Right atrium auricular region (tissue), 2 donors: ENCODE measurements at places on chromosomes 3 and 15. TPM values are rescaled to one million over a fixed set of nuclear protein-coding genes. Genes with fewer than 3 reads are reported as not detected.

The FANCD2OS gene
- not detected for total RNA-seq

The GABRA5 gene
- total RNA-seq, result 0.59 TPM

The ASB7 gene
- 6.2 TPM for total RNA-seq

The ARPP21 gene
- not detected for total RNA-seq

The TRPM1 gene
- not detected for total RNA-seq

- H3K36me3 ChIP-seq, result no peaks in the 10 kb centered on the region
- no peaks in the 10 kb centered on the region for H3K4me1 ChIP-seq
- no peak overlapping the region for H3K4me3 ChIP-seq
- DNase-seq, result no peak
These were observed 480.7 kb upstream of the ADAMTS9 start for GRCh38 chr3:65168547-65168946.

GRCh38 chr3:107683447-107683846 lies 160.7 kb downstream of the BBX start:
- peaks cover 47% of the 10 kb centered on the region for H3K4me1 ChIP-seq
- DNase-seq, result no peak

GRCh38 chr3:178671791-178672190 lies 135.6 kb downstream of the KCNMB2 start:
- no peak overlapping the region for H3K4me3 ChIP-seq
- no peaks in the 10 kb centered on the region for H3K36me3 ChIP-seq
- no peaks in the 10 kb centered on the region for H3K4me1 ChIP-seq

GRCh38 chr3:29697989-29698388 lies 417.1 kb downstream of the RBMS3 start:
- DNase-seq, result no peak
- no peak overlapping the region for H3K4me3 ChIP-seq
- H3K27ac ChIP-seq, result no peak overlapping the region
- H3K4me1 ChIP-seq, result peaks cover 39% of the 10 kb centered on the region
- H3K27me3 ChIP-seq, result no peaks in the 10 kb centered on the region

DNA sequence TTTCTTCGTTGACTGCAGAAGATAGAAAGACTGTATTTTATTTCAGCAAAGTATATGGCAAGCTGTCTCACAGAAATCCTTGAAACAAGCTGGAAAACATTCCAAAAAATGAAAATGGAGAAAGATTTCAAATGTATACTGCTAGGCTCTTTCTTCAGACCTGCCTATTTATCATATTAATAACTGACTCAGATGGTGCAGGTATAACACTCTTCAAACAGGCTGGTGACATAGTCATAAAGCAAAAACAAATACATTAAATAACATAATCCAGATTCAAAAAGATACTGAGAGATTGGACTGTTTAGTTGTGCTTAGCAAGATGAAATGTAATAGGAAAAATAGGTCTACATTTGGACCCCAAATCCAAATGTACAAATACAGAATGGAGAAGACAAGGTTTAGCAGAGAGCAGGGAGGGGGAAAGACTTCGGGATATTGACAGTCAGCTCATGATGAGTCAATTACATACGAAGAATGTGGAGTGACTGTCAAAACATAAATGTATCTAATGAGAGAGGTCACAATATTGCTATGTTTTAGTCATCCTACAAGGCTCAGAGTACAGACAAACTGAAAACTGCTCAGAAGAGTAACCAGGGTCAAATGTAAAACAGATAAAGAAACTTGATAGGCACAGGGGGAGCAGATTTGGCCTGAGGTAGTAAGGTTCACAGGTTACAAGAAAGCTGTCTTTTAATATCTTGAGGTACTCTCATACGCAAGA lies 88.7 kb downstream of the DMXL2 start:
- no peaks in the 10 kb centered on the region for H3K4me1 ChIP-seq
- H3K36me3 ChIP-seq, result peaks cover 7% of the 10 kb centered on the region
- H3K27me3 ChIP-seq, result no peaks in the 10 kb centered on the region
- no peak for DNase-seq

DNA sequence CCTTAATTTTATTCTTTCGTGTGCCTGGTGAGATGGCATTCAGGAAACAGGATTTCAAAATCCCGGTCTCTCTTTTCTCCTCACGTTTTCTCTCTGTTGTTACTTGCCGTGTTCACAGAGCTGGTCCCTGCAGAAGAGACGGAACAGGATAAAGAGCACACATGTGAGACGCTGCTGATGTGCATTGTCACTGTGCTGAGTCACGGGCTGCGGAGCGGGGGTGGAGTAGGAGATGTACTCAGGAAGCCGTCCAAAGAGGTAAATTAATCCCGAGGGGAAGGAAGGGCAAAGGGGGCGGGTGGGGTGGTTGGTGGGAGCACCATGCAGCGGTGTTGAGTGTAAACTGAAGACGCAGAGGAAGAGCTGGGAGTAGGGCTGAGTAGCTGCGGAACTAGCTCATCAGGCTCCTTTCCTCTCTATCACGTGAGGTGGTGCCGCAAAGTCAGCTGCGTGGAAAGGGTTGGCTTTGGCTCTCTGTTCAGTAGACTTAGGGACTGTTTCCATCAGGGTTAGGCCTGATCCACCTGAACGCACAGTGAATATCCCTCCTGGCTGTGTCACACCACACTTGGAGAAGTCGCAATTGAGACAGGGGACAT lies 164.8 kb upstream of the BHLHE40 start:
- no peaks in the 10 kb centered on the region for H3K4me1 ChIP-seq
- H3K36me3 ChIP-seq, result peaks cover 66% of the 10 kb centered on the region
- H3K27me3 ChIP-seq, result no peaks in the 10 kb centered on the region
- peak; percentile 66 for DNase-seq
- H3K27ac ChIP-seq, result no peak overlapping the region
- H3K4me3 ChIP-seq, result no peak overlapping the region

GRCh38 chr15:50016951-50017350 lies 102.1 kb downstream of the ATP8B4 start:
- no peak for DNase-seq
- H3K27me3 ChIP-seq, result no peaks in the 10 kb centered on the region
- no peaks in the 10 kb centered on the region for H3K36me3 ChIP-seq

DNA sequence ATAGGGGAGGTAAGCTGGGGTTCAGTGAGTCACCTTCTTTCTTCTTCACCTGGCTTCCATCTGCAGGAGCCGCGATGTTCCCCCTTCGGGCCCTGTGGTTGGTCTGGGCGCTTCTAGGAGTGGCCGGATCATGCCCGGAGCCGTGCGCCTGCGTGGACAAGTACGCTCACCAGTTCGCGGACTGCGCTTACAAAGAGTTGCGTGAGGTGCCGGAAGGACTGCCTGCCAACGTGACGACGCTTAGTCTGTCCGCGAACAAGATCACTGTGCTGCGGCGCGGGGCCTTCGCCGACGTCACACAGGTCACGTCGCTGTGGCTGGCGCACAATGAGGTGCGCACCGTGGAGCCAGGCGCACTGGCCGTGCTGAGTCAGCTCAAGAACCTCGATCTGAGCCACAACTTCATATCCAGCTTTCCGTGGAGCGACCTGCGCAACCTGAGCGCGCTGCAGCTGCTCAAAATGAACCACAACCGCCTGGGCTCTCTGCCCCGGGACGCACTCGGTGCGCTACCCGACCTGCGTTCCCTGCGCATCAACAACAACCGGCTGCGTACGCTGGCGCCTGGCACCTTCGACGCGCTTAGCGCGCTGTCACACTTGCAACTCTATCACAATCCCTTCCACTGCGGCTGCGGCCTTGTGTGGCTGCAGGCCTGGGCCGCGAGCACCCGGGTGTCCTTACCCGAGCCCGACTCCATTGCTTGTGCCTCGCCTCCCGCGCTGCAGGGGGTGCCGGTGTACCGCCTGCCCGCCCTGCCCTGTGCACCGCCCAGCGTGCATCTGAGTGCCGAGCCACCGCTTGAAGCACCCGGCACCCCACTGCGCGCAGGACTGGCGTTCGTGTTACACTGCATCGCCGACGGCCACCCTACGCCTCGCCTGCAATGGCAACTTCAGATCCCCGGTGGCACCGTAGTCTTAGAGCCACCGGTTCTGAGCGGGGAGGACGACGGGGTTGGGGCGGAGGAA lies 2.6 kb downstream of the ISLR2 start:
- H3K27me3 ChIP-seq, result peaks cover 31% of the 10 kb centered on the region
- H3K4me1 ChIP-seq, result peaks cover 81% of the 10 kb centered on the region
- no peak overlapping the region for H3K27ac ChIP-seq
- H3K4me3 ChIP-seq, result no peak overlapping the region
- H3K36me3 ChIP-seq, result no peaks in the 10 kb centered on the region

GRCh38 chr3:37640636-37641375 lies 220.9 kb upstream of the CTDSPL start:
- no peaks in the 10 kb centered on the region for H3K4me1 ChIP-seq
- no peaks in the 10 kb centered on the region for H3K36me3 ChIP-seq
- H3K27ac ChIP-seq, result no peak overlapping the region
- H3K4me3 ChIP-seq, result no peak overlapping the region
- no peaks in the 10 kb centered on the region for H3K27me3 ChIP-seq

DNA sequence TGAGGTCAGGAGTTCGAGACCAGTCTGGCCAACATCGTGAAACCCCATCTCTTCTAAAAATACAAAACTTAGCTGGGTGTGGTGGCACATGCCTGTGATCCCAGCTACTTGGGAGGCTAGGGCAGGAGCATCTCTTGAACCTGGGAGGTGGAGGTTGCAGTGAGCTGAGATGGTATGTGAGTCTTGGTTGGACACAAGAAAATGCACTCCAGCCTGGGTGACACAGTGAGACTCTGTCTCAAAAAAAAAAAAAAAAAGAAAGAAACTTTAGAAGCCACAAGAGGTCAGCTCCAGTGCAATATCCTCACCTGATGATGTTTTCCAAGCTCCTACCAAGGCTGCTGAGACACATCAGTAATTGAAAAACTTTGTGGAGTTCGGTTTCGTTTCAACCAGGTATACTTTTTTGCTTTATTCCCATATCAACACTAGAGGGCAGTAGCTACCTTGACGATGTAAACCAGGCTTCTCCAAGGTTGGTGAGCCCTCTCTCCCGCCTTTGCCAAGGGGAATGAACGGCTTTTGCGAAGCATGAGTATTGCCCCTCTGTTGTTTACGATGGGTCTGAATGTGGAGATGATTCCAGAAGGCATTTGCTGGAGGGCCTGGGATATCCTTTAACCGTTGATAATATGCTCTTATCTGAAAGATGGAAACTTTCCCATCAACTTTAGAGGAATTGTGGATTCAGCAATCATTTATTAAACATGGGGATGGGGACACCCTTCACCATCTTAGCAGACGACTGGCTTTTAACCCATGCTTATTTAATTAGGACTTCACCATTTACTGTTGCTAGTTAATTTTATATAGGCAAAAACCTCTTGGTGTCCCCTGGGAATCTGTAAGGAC lies 202.8 kb downstream of the SV2B start:
- DNase-seq, result no peak
- no peak overlapping the region for H3K27ac ChIP-seq
- no peak overlapping the region for H3K4me3 ChIP-seq
- H3K4me1 ChIP-seq, result no peaks in the 10 kb centered on the region
- H3K36me3 ChIP-seq, result no peaks in the 10 kb centered on the region

DNA sequence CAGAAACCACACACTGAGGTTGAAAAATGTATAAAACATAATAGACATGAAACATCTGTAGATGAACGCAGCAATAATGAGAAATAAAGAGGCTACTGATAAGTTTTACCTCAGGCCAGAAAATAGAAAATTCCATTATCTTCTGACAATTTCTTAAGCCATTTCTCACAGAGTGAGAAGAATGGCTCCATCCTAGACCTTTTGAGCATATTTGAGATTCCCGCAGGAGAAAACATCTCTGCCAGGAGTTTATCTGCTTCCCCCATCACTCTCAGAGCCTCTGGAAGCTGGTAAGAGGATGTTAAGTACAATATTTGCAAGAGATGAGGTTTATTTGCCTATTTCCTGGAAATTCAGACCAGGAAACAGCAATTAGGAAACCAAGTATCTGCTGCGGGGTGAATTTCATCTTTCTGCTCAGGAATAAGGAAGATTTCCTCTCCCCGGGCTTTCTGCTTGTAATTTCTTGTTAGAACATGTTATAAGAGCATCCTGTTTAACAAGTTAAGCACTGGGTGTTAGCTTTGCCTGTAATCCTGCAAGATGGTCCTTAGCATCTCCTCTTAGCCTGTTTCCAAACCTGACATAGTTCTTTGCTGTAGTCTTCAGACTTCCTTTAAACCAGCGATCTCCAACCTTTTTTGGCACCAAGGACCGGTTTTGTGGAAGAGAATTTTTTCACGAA lies 54.8 kb downstream of the ATP13A4 start:
- no peak overlapping the region for H3K27ac ChIP-seq
- no peaks in the 10 kb centered on the region for H3K27me3 ChIP-seq
- no peak overlapping the region for H3K4me3 ChIP-seq
- no peak for DNase-seq

- H3K27ac ChIP-seq, result peak overlapping the region; percentile 91
- peaks cover 11% of the 10 kb centered on the region for H3K36me3 ChIP-seq
- no peak overlapping the region for H3K4me3 ChIP-seq
- H3K27me3 ChIP-seq, result no peaks in the 10 kb centered on the region
- no peak for DNase-seq
These were observed 21.6 kb upstream of the SPTBN5 start for GRCh38 chr15:41915255-41915994.
